Ovary (tissue), 10 donors: ENCODE measurements at places on chromosomes 13 and 19.

DNA sequence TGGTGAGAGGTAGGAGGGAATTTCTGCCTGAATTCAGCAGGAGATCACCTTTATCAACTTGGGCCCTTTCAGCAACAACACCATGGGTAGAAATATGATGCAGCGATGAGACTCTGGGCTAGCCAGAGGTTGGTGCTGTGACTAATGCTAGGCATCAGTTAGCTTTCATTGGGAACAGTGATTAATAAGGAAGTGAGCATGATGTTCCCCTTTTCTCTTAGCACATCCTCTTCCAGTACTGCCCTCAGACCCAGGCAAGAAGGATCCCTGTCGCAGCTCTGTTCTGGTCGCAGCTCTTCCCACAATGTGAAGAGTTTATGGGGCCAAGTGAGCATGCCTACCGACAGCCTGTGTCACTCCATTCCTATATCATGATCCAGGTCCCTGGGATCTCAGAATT, 100.5 kb downstream of the FLT1 start:
- no peak for DNase-seq

GRCh38 chr19:29172302-29172701, 40.6 kb downstream of the UQCRFS1 start:
- DNase-seq: no peak

DNA sequence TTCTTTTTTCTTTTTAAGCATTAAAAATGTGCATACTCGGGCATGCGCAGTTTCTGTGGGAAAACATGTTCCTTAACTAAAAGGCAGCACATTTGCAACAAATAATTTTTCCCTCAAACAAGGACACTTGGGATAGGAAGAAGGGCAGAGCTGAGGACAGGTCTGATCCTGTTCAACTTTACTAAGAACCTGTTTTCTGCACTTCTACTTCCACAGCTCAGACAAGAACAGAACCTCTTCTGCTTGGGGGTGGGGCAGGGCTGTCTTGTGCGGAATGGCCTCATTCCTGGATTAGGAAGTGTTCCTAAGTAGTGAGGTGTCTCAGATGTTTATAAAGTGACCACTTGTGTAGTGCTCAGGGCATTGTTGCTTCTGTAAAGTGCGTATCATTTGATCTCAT, 18.3 kb downstream of the SAFB start:
- no peak for DNase-seq

- no peak for DNase-seq
Measured at GRCh38 chr13:38635030-38635429, 51.8 kb upstream of the FREM2 start.

DNA sequence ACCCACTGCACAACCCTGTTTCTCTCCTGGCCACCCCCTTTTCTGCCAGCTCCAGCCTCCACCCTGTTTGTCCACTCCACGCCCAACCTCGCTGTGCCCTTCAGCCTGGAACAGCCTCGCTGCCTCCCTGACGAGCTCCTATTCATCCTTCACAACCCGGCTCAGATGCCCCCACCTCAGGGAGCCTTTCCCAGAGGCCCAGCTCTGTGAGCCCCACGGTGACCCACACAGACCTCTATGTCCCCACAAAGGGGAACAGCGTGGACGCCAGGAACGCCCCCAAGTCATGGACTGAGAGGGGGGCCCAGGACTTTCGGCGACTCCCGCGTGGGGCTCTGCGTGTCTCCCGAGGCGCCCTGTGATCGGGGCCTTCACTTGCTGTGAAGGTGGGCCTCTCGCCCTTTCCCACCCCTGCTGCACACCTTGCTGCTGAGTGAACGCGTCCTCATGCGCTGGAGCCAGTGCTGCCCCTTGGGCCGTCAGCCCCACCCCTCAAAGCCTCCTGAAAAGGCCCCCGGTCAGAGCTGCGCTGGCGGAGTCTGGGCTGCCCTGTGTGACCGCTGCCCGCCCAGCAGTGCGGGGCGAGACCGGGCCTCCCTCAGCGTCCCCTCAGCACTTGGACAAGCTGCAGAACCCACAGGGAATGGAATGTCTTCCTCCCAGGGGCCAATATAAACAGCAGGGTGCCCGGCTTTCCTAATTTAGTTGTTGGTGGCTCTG, 40.0 kb downstream of the ADPRHL1 start:
- no peak for DNase-seq

DNA sequence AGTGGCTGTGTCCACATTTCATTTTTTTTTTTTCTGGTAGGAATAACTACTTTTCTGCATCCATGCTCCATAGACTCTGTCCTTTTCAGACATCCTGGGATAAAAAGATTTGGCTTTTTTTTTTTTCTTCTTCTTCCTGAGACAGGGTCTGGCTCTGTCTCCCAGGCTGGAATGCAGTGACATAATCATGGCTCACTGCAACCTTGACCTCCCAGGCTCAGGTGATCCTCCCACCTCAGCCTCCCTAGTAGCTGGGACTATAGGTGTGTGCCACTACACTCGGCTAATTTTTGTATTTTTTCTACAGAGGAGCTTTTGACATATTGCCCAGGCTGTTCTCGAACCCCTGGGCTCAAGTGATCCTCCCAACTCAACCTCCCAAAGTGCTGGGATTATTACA, 4.1 kb upstream of the ICAM3 start:
- DNase-seq: no peak

DNA sequence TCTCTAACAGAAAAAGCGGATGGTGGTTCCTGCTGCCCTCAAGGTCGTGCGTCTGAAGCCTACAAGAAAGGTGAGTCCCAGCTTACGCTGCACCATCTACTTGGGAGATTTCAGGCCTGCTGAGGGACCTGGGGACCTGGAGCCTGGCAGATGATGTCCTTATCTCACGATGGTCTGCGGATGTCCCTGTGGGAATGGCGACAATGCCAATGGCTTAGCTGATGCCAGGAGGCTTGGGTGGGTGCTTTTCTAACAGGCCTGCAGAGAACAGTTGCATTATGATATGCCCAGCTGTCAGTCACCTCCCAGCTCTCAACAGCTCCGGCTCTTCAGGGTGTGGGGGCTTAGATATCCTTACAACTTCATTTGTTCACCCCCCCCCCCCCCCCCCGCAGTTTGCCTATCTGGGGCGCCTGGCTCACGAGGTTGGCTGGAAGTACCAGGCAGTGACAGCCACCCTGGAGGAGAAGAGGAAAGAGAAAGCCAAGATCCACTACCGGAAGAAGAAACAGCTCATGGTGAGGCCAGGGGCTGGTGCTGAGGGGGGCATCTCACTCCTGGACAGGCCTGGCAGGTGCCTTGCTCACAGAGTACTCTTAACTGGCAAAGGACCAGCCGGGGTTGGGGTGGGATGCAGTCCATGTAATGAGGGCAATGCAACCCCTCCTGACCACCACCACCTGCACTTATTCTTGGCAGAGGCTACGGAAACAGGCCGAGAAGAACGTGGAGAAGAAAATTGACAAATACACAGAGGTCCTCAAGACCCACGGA, 3.8 kb downstream of the RPL13A start:
- no peak for DNase-seq

DNA sequence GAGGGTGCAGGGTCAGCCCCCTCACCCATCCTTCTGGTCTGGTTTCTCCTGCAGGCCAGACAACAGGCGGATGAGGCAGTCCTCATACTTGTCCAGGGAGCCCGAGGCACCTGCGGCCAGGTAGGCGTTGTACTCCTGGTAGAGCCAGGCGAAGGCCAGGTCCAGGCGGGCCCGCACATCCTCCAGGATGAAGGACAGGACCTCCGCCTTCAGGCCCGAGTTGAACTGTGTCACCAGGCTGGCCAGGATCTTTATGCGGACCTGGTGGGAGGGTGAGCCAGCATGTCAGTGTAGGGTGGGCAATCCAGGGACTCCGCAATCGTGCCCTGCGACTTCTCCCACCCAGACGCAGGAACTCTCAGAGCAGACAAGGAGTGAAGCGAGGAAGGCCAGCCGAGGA, 13.8 kb upstream of the RSPH6A start:
- no peak for DNase-seq

GRCh38 chr13:78409172-78409571, 194.2 kb downstream of the POU4F1 start:
- DNase-seq: no peak

DNA sequence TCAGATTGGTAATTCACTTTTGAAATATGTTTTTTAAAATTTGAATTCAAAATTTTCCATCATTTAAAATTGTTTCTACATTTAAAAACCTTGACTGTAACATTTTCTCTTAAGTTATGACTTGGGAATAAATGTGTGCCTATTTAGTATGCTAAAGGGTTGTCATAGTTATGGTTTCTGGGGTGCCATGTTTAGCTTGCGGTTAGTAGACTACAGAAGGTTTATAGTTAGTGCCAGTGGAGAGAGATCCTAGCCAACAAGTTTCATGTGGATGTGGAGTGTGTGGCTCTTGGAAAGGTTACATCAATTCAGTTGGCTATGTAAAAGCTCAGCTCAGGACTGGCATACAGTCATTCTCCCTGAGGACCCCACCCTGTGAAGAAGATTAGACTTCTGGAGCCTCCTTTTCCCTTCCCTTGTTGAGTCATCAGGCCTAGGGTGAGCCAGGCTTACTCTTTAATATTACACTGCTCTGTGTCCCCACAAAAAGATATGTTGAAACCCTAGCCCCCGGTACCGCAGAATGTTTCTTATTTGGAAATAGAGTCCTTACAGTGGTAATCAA, 20.4 kb downstream of the LMO7 start:
- DNase-seq: no peak

- DNase-seq: peak; percentile 87
Measured at GRCh38 chr19:19053508-19054314, 10.1 kb upstream of the SLC25A42 start.

DNA sequence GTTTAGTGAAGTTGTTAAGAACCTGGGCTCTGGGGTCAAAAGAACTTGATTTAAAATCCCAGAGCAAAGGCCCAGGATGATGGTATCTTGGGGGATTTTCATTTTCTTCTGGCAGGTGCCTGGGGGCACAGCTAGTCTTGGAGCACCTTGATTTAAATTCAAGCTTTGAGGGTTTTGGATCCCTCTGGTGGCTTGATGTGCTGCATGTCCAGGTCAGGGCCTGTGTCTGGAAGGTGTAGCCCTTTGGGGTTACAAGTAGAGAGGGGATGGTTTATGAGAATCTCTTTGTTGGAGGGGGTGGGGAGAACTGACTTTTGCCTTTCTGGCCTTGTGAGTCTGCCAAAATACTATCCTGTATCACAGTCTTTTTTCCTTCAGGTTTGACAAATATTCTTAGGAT, 55.8 kb downstream of the AKAP11 start:
- no peak for DNase-seq

GRCh38 chr13:52348071-52348470, 57.9 kb downstream of the THSD1 start:
- DNase-seq: no peak

DNA sequence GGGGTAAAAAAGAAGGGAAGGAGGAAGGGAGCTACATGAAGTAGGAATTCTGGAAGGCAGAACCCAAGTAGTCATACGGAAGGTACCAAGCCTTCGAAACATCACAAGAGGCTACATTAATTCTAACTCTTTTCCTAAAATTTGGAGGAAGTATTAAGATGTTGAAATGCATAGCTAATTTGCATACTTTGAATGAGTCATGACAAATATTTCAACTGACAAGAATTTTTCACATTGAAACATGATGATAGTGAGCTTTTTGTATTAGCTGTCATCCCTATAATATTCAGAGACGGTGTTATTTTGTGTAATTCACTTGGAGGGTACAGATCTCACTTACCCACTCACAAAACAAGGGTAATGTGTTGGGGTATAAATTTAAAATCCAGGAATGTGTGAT, 9.1 kb upstream of the ACOD1 start:
- DNase-seq: no peak

GRCh38 chr19:38690832-38691231, 43.4 kb downstream of the ACTN4 start:
- no peak for DNase-seq

DNA sequence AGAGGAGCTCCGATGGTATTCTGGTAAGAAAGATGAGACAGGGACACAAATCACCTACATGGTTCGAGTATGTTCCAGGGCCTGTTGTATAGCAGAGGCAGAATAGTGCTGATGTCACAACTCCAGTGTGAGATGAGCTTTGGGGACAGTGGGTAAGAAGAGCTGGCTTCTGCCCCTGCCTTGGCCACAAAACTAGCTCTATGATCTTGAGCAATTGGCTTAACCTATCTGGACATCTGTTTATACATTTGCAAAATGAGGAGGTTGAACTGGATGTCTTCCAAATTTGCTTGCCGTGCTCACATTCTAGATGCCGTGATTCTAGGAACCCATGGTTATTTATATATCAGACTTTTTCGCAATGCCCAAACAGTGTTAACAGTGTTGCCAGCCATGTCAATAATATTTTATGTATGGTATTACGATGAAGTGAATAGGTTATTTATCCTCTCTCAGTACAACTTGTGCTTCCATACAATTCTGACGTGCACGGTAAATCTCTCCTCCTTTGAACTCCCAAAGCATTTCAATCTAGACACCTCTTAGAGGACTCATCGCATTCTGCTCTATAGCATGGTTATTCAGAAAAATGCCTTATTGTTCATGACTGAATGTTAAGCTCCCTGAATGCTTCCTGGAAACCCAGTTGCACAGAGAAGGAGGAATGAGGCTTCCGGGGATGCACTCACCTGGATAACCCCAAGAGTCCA, 316.0 kb downstream of the FOXO1 start:
- no peak for DNase-seq

- no peak for DNase-seq
Measured at GRCh38 chr19:3672993-3673392, 27.3 kb downstream of the PIP5K1C start.

GRCh38 chr13:32600890-32601289, 14.6 kb downstream of the PDS5B start:
- DNase-seq: no peak

DNA sequence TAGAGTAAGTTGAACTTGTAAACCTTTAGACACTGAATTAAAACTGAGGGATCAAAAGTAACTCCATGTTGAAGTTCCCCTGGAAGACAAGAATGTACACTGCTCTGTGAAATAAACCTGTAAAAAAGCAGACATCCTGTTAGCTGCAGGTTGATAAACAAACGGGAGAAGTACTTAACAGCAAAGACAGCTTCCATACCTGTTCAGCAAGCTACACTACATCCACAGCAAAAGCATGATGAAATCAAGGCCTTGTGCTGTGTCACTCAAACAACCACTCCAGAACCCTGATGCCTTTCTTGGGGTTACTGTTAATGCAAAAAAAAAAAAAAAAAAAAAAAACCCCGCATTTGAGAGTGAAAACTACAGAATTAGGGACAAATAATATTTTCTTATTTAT, 20.8 kb downstream of the ANKRD10 start:
- DNase-seq: no peak

DNA sequence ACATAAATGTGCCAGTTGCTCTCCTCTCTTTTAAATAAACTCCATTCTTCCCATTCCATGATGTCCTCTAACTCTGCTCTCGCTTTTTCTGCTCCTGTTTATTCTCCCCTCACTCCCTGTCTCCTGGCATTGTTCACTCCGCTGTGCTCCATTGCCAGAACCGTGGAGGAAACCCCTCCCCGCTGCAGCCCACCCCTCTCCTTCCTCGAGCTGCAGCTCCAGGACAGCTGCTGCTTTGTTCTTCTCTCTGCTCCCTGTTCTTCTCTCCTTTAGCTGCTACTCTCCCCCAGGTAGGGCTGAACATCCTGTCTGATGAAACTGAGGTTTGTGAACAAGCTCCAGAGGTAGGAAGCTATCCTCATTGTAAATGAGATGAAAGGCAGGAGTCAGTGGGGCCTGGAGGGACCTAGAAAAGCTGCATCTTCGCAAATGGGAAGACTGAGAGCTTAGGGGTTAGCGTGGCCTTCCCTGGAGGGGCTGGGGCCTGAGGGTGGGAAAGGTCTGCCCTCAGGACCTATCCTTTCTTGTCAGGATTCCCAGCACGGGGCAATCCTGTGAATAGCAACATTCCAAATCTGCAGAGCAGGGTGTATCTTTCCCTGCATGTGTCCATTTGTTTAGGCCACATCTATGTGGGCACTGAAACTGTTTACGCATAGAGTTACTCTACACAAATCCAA, 243.7 kb downstream of the DNAJC15 start:
- DNase-seq: no peak

- DNase-seq: no peak
Measured at GRCh38 chr19:6590827-6591319, at the start of gene CD70. TSS of gene CD70 (minus strand) at chr19:6591150. CDS start at chr19:6591002, 148 bp downstream.
